ENCODE measurements at places on chromosomes 13 and 19.
A peak's percentile ranks its signal among the peaks of the same experiment; 100 is the strongest.

GRCh38 chr13:68428292-68428691 lies 1198.2 kb upstream of the PCDH9 start:
- DNase-seq: no peak

GRCh38 chr19:18768997-18769891 lies 21.9 kb downstream of the COMP start:
- DNase-seq: no peak

DNA sequence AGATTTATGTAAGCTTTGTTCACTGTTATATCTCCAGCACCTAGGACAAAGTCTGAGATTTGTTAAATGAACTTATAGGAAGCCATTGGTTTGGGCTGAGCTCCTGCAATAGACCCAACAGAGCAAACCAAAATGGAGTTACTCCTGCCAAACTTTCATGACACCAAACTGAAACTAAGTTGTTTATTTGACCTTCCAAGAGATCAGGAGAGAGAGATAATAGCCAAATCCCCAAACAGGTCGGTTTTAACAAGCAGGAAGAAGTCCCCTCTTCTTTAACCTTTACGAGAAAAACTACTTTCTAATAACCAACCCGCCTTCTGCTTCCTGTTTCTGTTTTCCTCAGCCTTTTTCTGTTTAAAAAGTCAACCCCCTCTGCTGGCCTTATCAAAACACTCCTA lies 54.9 kb upstream of the ATP12A start:
- DNase-seq: no peak

- peak; percentile 38 for DNase-seq
Measured at GRCh38 chr13:98576200-98576945, 534 bp downstream of the STK24 start.

DNA sequence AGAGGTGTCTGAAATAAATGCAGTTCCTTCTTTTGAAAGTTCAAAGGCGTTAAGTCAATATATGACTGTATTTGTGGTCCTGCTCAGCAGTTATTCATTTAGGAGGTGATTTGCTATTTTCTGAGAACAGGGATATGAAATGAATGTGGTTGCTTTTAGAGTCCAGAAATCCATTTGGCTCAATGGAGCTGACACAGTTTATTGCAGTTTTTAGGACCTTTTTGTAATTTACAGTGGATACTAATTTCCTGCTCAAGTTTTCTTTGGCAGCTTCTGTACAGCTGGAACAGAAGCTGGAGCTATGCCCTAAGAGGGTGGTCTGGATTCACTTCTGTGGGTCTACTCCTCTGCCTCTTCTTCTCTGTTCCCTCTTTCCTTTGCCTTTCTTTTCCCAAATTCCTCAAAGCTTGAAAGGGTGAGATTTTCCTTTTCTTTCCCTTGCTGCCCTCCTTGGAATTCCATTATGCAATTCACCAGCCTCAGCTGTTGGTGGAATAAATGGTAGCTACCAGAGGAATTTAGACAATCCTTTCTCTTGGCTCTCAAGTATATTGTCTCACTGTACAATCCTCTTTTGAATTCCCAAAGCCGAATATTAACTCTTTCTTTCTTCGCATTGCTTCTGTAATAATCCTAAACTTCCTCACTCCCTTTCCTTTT lies 39.9 kb downstream of the ITGBL1 start:
- DNase-seq: no peak

DNA sequence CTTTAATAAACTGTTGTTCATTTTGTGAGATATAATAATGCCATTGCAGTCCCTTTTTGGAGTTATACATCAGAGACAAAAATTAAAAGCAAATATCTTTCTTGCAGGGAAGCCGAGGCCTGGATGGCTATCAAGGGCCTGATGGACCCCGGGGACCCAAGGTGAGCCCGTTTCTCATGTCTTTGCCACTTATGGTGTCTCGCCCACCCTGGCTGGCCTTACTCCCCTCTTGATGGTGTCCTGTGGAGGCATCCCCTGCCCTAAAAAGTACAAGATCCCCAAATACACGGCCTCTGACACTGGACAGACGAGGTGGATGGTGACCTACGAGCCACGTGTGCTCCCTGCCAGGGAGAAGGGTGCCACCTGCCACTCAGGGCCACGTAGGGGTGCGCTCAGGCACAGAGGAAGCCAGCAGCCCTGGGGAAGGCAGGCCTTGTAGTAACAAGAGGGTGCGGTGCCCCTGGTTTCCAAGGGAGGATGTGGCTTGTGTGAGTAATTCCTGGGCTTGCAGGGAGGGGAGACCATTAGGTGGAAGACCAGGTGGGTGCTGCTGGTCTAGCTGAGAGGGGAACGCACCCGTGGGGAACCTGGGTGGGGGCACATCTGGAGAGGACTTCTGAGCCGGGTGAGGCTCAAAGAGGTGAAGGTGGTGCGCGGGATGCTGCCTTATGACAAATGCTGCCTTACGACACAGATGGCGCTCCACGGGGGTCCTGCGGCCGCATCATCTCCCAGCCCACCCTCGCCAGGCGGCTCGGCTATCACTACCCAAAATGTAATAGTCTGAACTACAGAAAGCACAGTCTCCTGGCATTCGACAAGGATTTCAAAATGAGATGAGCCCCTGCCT lies 115.6 kb downstream of the RAB20 start:
- DNase-seq: no peak

DNA sequence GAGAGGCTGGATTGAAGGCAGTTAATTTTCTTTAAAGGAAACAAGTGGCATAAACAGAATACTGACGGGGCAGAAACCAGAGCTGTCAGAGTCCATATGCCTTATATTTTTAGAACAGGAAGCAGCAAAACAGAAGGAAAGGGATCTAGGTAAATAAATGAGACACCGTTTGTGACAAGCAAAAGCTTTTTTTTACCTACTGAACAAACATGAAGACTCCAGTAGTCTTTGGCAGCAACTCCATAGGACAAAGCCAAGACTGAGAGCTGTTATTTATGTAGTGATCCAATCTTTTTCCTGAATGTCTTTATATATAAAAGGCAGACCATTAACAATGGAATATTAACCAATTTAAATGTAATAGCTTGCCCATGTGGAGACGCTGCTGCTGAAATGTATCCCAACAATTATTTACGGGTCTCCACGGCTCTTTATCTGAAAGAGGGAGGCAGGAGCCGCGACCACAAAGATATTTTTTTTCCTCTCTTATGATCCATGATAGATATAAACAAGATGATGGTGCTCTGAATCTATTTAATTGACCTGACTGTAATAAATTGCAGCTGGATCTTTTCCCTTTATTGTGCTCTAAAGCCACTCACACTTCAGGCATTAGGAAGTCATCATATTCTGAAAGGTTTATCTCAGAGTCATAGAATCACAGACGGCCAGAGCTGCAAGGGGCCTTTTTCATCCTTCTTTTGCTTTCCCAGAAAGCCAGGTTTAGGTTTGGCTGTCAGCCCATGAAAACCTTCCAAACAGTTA lies 687.8 kb downstream of the EFNB2 start:
- DNase-seq: peak; percentile 91

- no peak for DNase-seq
Measured at GRCh38 chr13:108508263-108508662, 121.1 kb upstream of the MYO16 start.

DNA sequence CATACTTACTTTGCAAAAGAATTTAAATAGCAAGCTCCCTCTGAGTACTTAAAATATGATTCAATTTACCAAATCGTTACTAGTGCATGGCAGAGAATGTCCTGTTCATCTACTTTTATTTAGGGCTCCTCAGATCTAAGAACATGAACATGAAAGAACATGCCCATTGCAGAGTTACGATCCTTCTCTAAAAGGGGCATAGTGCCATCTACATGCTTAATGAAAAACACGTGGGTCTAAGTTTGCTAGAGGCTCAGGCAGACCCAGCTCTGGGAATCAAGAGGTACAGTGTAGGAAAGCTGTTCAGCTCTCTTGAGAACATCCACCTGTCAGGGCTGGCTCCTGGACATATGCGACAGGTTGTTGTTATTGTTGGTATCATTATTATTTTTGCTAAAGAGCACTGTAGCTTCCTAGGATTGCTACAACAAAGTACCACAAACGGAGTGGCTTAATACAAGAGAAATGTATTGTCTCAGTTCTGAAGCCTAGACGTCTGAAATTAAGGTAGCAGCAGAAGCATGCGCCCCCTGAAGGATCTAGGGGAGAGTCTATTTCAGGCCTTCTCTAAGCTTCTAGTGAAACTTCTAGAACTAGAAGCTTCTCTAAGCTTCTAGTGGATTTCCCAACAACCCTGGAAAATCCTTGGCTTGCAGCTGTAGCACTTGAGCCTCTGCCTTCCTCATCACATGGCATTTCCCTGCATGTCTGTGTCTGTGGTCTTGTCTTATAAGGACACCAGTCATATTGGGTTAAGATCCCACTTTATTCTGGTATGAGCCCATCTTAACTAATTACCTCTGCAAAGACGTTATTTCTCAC lies 133.9 kb downstream of the DCT start:
- DNase-seq: no peak

GRCh38 chr13:46119883-46120614 lies 15.2 kb upstream of the CPB2 start:
- peak; percentile 9 for DNase-seq

- DNase-seq: no peak
Measured at GRCh38 chr13:106109391-106109791, 426.1 kb downstream of the EFNB2 start.

- no peak for DNase-seq
Measured at GRCh38 chr19:9622531-9622930, 1.5 kb upstream of the ZNF561 start.

- no peak for DNase-seq
Measured at GRCh38 chr19:8399681-8400188, 9.6 kb downstream of the RAB11B start.

DNA sequence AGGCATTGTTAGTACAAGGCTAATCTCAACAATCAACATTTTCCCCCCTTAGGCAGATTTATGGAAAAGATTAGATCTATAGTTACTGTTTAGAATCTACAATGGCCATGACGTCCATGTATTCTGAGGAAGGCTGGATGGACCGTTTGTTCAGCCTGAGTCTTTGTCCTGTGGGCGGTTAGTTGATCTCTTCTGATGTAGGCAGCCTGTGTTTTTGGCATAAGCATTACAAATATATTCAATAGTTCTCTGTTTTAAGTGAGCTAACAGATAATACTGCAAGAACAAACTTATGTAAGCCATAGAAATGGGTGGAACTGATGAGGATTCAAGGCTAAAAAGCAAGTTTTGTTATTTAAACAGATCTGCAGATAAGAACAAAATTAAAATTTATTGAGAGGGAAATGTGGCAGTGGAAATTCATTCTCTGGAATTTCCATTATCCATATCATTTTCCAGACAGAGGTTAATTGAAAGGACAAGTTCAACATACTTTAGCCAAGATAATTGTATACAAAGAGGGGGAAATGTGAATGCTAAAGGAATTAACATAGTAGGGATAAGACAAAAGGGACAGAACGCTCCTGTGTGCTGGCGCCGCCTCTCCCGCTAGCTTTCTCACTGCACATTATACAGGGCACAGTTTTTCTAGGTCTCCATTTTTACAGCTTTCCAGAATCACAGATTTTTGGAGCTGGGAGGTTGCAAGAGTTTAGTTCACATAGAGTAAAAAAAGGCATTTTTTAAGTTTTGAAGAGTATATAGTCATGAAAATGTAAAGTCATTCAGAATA lies 48.6 kb downstream of the FAM124A start:
- no peak for DNase-seq

DNA sequence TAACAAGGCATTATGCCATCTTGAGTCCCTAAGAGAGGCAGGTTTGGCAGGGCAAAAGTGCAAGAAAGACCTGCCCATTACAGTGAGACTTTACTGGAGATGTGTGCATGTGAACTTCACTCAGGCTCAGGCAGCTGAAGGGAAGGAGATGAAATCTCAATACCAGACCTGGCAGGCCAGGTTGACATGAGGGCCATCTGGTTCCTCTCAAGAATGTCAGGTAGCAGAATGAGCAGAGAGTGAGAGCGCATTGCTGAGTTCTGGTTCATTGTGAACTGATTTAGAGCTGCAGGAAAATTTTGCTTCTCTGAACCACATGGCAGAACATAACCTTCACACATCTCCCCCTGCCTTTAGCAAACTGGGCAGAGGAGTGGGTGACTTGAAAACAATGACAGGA lies 406.3 kb downstream of the GPC5 start:
- DNase-seq: no peak

DNA sequence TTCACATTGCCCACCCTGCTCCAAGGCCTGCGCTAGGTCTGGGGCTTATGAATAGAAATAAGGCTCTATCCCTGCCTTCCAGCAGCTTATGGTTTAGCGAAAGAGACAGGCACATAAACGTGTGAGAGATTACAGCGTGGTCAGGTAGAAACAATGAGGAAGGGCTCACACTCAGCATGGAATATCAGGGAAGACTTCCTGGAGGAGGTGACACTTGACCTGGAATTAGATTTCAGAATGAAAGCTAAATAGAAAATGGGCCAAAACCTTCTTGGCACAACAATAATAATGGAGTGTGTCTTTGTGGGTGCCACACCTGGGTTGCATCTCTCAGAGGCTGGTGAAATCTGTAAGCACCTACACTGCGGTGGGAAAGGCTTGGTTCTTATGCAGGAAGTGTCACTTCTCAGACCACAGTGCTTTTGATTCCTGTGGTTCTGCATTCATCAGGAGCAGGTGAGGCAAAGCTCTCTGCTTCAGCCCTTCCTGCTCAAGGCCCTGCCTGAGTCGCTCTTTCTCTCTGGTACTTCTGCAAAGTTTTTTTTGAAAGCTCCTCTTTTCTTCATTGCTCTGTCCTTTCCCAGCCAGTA lies 430.3 kb downstream of the ZNF536 start:
- no peak for DNase-seq

GRCh38 chr13:112556600-112556999 lies 31.4 kb downstream of the TUBGCP3 start:
- DNase-seq: no peak

- no peak for DNase-seq
Measured at GRCh38 chr13:48210178-48210577, 22.8 kb upstream of the ITM2B start.

GRCh38 chr13:80100636-80101035 lies 240.3 kb downstream of the SPRY2 start:
- no peak for DNase-seq

- DNase-seq: no peak
Measured at GRCh38 chr13:103803349-103803748, 737.1 kb upstream of the SLC10A2 start.
